Renal cortical epithelial cell (primary cell): ENCODE measurements at places on chromosomes 4 and X. TPM values are rescaled to one million over a fixed set of nuclear protein-coding genes. Genes with fewer than 3 reads are reported as not detected.

Gene NPNT
- 10.3 and 47.2 TPM in 2 replicates for total RNA-seq

Gene RENBP
- total RNA-seq: 1.9 and 3.6 TPM in 2 replicates

Gene BOD1L1
- total RNA-seq: 20.7 and 63.0 TPM in 2 replicates

Gene TRPC3
- not detected in 2 replicates for total RNA-seq

Gene NR0B1
- total RNA-seq: 0.10 and 0.35 TPM in 2 replicates

Gene IGFBP7
- total RNA-seq: 1,261 and 4,753 TPM in 2 replicates

Gene PABPC4L
- total RNA-seq: 1.0 and 1.6 TPM in 2 replicates

Gene BCORL1
- total RNA-seq: 0.69 and 9.4 TPM in 2 replicates
